ENCODE measurements at places on chromosomes 6 and 20.

DNA sequence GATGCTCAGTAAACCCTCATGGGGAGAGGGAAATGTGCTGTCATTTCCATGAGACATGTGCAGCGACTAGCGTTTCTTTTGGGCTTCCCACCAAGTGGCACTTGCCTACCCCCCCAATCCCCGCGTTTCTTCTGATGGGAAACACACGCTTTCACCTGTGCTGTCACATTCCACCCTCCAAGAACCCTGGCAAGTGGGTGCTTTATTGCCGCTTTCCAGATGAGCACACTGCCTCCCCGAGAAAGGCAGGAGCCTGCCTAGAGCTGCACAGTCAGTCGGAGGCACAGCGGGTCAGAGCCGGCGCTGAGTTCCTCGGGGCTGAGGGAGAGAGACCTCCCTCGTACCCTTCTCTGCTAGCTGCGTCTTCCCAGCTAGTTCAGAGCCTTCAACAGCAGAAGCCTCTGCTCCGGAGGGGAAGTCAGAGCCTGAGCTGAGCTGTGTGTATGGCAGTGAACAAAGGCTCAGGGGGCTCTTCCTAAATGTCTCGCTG is 12.3 kb upstream of the CCDC167 start:
- no peak for DNase-seq

DNA sequence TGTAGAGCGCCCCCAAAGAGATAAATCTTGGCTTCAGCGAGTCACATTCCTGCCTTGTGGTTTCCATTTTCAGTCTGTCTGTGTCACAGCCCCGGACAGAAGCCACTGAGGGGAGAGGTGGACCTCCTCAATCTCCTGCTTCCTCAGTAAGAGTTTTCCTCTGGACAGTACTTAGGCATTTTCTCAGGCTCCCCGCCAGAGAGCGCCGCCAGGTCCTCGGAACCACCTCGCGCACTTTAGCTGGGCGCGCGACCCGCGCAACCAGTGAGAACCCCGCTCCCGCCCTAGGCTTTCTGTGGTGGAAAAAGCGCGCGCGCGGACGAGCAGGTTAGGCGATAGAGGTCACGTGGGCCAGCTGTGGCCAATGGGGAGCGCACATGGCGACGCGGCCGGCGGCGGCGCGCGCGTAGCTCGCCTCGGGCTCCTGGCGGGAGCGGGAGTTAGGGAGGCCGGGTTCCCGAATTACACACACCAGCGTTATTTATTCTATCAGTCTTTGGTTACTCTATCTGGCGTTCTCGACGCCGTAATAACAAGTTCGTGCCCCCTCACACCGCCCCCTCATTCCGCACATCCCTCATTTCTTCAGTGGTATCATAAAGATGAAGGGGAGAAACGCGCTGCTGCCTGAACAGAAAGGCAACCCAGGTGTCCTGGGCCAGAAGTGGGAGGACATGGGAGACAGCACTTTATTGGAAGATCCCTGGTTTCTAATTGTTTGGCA is 19.4 kb downstream of the PXT1 start:
- DNase-seq = peak; percentile 86

- DNase-seq = no peak
Measured at GRCh38 chr6:104705095-104705707, 154.5 kb downstream of the HACE1 start.

DNA sequence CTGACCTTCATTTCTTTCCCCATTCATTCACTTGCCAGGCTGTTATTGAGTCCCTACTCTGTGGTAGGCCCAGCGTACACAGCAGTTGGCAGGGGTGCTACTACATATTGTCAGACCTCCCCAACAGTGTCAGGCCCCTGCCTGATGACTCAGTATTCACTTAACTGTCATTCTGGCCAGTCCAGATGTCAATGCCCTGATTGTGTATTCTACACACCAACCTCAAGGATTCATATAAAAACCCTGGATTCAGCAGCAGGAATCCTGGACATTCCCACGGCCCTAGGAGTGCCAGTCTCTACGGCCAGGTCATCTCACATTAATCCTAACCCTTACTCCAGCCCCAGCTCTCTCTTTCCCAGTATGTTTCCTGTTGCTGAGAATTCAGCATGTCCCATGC is 151.5 kb downstream of the TASP1 start:
- no peak for DNase-seq

DNA sequence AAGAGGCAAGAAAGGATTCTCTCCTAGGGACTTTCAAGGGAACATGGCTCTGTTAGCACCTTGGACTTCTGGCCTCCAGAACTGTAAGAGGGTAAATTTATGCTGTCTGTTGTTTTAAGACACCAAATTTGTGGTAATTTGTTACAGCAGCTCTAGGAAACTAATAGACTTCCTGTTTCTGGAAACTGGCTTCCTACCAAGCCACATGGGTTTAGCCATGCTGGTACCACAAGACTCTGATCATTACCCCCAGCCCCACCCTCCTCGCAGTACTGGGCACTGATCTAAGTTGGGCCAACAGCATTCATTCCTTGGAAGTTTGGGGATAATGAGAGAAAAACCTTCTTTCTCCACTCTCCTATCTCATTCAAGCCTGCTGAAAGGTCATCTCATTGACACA is 109.5 kb upstream of the SMLR1 start:
- no peak for DNase-seq

DNA sequence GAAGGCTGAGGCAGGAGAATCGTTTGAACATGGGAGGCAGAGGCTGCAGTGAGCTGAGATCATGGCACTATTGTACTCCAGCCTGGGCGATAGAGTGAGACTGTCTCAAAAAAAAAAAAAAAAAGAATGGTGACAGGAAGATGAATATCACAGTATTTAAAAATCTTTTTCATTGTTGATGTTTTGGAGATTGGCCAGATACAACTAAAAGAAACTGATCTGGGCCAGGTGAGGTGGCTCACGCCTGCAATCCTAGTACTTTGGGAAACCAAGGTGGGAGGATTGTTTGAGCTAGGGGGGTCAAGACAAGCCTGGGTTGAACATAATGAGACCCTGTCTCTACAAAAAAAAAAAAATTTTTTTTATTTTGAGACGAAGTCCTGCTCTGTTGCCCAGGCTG is 52.1 kb downstream of the TRAF3IP2 start:
- no peak for DNase-seq

GRCh38 chr6:137033828-137034227 is 10.9 kb downstream of the IL20RA start:
- no peak for DNase-seq

DNA sequence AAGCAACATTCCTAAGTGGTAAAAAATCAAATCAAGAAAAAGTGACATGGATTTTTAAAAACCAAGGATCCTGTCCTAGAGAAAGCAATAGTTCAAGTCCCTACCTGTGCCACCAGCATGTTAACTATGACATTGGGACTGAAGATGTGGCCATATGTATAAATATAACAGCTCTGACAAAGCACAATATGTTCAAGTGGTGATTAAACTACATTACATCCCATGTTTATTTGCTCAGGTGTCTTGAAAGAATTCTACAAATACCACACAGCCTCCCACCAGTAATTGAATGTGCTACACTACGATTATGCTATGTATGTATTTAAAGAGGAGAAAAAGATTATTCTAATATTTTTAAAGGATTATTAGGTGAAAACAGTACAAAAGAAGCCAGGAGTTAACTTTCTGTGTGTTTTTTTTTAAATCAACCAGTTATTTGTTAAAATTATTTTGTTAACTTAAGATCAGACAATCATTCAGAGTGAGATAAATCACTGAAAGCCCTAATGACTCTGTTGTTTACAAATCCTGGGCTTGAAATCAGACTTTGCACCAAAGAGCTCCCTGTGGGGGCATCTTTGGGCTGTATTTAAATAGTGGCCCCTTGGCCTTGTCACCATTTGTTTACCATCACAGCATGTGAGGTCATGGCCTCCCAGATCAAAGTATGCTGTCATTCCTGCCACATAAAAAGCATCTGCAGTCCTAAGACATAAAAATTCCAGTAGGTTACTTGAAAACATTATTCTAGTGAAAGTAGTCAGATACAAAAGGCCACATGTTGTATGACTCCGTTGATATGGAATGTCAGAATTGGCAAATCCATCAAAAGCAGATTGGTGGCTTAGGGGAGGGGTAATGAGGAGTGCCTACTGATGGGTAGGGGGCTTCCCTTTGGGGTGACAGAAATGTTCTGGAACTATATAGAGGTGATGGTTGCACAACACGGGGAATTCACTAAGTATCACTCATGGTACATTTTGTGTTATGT is 17.1 kb downstream of the TTLL2 start:
- DNase-seq = no peak

DNA sequence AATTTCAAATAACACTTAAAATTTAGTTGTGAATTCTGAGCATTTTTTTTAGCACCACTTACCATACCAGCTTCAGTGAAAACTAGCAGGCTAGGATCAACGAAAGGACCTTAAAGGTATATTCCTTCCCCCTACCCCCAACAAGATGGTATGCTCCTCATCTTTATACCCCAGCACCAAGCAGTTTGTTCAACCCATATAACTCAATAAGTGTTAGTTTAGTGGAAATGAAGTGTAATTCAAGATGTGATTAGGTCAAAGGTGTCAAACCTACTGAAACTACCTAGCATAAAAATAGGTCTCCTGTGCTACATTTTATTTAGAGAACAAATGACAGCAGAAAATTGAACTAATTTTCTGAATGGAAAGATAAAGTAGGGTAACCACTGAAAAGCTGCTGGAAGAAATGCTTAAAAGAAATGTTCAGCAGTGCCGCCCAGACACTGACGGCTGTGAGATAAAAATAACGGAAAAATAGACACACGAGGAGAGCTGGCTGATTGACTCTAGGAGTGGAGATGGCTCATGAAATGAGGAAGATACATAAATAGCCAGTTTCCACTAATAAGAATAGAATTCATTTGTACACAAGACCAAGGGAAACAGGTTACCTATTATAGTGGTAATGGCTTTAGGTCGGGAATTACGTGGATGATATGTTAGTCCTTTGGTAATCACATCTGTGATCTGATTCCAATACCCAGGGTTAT is 94.8 kb downstream of the IPCEF1 start:
- DNase-seq = no peak

DNA sequence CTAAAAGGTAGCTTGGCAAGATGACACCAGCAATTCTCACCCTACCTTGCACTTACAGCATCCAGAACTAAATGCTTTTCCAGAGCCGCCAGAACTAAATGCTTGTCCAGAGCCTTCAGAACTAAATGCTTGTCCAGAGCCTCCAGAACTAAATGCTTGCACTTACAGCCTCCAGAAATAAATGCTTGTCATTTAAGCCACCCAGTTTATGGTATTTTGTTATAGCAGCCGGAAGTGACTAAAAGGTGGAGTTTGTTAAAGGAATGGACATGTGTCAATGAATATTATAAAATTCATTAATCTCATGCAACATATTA is 133.5 kb downstream of the GPX5 start:
- no peak for DNase-seq

DNA sequence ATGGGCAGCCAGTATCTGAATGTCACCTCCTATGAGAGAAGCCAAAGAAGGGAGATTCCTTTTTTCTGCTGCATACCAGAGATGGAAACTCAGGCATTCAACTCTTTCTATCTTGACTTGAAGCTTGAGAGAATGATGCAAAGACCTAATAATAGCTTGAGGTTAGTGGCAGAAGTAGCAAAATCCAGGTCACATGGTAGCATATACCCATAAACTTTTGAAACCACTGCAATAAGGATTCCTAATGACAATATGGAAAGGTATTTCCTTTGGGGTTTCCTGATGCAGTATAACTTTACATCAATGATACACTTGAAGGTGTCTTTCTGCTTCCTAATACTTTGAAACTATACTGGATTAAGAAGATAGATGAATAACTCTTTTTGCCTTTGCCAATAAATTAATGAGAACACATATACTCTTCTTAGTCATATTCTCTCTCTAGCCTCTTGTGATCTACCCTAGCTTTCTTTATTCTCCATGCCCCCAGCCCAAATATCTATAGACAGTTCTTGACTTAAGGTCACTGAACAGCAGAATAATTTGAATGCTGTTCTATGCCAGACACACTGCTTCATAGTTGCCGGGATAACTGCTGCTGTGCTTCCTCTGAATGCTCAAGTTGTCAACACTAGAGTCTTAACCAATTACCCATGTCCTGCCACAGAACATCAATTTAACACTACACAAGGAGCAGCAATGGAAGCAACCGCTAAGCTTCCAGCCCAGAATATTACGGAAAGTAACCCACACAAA is 155.5 kb upstream of the SIM1 start:
- DNase-seq = peak; percentile 61

GRCh38 chr6:25336996-25337395 is 57.8 kb downstream of the CARMIL1 start:
- DNase-seq = no peak

GRCh38 chr20:59663513-59664060 is 59.2 kb downstream of the PHACTR3 start:
- no peak for DNase-seq

- DNase-seq = no peak
Measured at GRCh38 chr6:143465546-143465945, 14.9 kb downstream of the PEX3 start.

DNA sequence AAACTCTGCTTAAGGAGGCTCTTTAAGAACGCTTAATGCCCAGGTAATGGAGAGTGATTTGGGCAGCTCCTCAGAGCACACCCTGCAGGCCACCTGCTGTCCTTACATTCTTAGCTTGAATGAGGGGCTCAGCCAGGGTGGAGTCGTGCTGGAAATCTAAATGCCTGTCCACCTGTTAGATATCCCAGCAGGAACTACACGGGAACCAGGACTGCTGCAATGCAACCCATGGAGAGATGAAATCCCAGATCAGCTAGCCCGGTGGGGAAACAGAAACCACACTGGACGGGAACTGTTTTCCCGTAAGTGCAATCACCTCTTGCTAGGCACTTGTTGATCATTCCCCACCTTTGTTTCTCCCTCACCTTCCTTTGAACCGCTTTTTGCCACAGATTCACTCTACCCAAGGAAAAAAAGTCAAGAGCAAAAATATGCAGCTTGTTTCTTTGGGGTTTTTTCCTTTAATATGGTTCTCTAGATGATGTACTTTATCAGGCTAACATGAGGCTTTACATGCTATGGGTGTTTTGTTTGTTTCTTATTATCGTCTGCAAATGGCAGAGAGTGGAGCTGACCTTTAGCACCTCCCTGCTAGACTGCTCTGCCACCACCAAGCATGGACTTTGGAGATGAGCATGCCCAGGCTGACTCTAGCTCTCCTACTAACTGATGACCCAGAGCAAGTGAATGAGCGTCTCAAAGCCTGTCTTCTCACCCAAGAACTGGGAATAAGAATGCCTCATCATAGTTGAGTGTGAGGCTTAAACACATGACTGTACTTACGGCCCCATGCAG is 125.9 kb upstream of the TNFAIP3 start:
- no peak for DNase-seq

GRCh38 chr20:19451923-19452295 is 239.5 kb downstream of the SLC24A3 start:
- peak; percentile 35 for DNase-seq

- DNase-seq = no peak
Measured at GRCh38 chr6:34506718-34507117, 40.8 kb downstream of the PACSIN1 start.

GRCh38 chr20:54668271-54669039 is 193.1 kb downstream of the DOK5 start:
- DNase-seq = no peak

GRCh38 chr20:3164043-3164762 is 4.5 kb upstream of the FASTKD5 start:
- DNase-seq = no peak
